ENCODE measurements at places on chromosomes 16 and 17.

- DNase-seq = no peak
These were observed 59.8 kb downstream of the CYTH1 start for GRCh38 chr17:78722246-78722761.

- no peak for DNase-seq
These were observed 2.9 kb upstream of the MEIOB start for GRCh38 chr16:1874854-1875253.

DNA sequence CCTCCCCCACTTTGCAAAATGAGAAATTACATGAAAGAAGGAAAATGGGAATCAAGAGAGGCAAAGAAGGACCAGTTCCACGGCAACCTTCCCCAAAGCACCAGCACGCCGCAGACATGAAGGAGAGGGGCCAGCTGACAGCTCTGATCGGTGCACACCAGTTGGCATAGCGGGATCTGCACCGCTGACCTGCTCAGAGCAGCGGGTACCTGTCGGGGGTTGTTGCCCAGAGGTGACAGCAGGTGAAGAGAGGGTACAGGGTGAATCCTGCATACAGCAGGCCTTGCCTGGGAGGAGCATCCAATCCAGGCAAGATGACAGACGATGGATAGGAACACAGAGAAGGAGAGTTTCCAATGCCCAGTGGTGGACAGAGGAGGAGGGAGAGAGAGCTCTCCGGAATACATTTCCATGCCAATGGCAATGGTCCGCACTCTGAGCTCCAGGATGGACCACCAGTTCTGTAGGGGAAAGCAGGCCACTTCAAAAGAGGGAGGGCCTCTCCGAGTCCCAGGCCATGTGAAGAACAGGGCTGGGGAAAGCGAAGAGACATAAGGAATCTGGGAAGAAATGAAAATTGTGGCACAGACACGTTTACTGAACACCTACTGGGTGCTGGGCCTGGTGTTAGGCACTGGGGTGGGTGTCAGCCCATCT, 24.0 kb downstream of the CEP295NL start:
- DNase-seq = no peak

DNA sequence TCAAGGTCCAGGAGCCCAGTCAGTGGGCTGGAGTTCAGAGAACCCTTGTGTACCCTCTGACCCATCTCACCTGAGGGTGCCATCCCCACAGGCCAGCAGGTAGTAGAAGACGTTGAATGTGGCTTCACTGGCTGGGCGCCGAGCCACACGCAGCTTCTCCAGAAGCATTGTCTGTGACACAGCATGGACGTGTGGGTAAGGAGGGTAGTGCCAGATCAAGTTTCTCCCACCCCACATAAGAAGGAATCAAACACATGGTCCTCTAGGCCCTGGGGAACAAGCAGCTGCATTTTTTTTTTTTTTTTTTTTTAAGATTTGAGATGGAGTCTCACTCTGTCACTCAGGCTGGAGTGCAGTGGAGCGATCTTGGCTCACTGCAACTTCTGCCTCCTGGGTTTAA, 60.9 kb downstream of the MYO18A start:
- no peak for DNase-seq

DNA sequence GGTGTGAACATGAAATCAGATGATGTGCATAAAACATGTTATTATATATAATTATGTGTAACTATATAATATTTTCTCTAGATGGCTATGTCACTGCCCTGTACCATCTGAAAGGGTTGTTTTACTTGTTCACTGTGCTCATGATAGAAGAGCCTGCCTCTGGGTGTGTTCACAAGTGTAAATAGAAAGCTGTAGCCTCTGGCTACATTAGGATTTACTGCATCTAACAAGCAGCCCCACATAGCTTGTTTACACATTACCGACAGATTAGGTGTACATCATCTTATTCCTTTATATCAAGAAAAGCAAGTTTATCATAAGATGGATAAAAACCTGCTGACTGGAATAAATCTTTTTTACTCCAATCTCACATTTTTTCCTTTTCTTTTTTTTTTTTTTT, 46.1 kb downstream of the CHD9 start:
- DNase-seq = no peak

DNA sequence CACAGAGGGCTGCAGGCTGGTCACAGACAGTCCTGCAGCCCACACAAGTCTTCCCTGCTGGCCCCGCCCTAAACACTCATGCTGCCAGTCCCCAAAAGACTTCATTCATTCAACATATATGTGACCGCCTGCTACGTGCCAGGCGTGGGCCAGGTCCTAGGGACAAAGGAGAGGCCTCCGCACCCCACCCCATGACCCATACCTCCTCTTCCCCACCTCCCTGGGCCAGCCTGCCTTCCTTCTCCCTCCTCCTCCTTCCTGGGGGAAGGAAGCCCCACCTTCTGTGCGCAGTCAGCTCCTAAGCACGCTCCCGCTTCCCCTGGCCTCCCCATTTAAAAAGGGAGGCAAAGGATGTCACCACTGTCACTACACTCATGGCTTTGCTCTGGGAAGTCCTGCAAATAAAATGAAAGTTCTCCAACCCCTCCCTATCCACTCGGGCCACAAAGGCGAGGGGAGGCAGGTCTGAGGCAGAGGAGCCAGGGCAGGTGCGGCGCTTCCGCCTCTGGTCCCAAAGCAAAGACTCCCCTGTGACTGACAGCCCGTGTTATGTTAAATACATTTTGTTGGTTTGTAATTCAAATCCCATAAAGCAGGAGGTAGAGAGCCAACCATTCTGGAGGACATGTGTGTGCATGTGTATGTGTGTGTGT, 9.0 kb downstream of the DNAAF8 start:
- no peak for DNase-seq

DNA sequence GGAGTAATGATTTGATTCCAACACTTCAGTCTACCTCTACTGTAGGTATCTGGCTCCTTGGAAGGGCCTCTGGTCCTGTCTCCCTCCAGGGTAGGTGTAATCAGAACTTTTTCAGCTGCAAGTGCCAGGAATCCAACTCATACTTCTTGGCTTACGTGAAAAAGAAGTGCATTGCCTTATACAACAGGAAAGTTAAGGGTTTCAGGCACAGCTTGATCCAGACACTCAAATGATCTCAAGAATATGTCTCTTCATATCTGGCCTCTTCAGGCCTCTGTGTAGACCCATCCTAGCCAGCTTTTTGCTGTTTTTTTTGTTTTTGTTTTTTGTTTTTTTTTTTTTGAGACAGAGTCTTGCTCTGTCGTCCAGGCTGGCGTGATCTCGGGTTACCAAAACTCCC, 4.2 kb upstream of the CORO1A start:
- no peak for DNase-seq

DNA sequence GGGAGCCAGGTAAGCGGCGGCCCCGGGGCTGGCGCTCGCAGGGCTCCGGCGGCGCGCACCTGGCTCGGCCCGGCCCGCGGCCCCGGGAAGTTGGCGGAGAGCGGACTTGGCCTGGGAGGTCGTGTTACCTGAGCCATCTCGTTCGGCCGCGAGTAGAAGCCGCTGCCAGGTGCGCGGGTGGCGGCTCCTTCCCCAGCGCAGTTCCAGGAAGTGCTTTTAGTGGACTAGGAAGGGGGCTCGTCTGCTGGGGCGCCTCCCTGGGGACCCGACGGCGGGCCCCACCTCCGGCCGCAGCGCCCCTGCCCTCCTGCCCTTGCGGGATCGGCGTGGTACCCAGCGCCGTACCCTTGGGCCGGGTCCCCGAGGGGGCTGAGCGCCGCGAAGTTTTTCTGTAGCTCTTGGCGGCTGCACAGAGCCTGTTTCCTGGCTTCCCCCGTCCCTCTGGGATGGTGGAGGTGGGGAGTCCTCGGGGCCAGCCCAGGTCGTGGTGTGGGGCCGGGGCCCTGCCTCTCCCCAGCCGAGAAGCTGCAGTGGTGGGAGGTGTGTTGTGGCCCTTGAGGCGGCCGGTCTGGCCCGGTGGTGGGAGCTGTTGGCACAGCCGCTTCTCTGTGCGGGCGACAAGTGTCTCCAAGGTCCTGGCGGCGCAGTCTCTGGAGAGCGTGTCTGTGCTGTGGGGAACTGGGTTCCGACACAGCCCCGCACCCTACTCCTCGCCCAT, 96.9 kb downstream of the RAB11FIP4 start:
- no peak for DNase-seq

DNA sequence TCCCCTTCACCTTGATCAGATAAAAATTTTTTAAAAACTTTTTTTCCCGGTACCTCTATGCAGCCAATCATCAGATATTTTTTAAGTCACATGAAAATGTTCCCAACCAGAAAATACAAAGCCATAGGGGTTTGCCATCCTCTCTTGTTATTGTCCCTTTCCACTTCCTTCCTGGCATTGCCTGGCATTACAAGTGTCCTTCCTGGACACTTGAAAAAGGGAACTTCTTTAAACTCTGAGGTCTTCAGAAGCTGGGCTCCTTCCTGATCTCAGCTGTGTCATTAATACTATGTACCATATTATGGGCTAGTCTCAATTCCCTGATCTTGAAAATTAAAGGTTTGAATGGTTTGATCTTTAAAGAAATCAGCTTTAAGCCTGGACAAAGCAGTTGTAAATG, 64.9 kb downstream of the TEX14 start:
- DNase-seq = no peak

DNA sequence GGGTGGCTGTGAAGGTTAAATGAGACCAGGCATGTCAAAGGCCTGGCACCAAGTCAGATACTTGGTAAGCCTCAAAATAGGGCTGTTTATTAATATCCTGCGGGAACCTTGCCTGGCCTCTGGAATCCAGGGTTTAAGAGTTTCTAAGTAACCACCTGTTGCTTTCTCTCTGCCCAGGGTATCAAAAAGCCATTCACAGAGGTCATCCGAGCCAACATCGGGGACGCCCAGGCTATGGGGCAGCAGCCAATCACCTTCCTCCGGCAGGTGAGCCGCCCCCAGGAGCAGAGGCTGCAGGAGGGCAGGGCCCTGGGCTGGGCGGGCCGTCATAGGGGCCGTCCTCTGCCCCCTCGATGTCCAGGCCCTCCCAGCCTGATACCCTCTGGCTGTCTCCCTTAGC, 13.3 kb downstream of the GPT2 start:
- DNase-seq = no peak

DNA sequence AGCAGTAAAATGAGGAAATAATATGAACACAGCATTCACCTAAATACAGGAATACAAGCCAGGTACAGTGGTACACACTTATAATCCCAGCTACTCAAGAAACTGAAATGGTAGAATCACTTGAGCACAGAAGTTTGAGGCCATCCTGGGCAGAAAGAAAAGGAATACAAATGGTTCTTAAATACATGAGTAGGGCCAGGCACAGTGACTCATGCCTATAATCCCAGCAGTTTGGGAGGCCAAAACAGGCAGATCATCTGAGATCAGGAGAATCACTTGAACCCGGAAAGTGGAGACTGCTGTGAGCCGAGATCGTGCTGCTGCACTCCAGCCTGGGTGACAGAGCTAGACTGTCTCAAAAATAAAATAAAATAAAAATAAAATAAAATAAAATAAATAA, 23.0 kb upstream of the SMG8 start:
- DNase-seq = no peak

- no peak for DNase-seq
These were observed 41.9 kb downstream of the ZFHX3 start for GRCh38 chr16:73006026-73006425.

- no peak for DNase-seq
These were observed 77.0 kb upstream of the AXIN2 start for GRCh38 chr17:65638221-65638975.

- DNase-seq = no peak
These were observed 384.7 kb downstream of the UTP18 start for GRCh38 chr17:51645056-51645455.

GRCh38 chr16:69325784-69326171, 4.6 kb downstream of the PDF start:
- DNase-seq = no peak

GRCh38 chr16:88482630-88483391, 29.7 kb downstream of the ZFPM1 start:
- DNase-seq = no peak

- no peak for DNase-seq
These were observed 1.5 kb upstream of the GSE1 start for GRCh38 chr16:85611444-85612190.

DNA sequence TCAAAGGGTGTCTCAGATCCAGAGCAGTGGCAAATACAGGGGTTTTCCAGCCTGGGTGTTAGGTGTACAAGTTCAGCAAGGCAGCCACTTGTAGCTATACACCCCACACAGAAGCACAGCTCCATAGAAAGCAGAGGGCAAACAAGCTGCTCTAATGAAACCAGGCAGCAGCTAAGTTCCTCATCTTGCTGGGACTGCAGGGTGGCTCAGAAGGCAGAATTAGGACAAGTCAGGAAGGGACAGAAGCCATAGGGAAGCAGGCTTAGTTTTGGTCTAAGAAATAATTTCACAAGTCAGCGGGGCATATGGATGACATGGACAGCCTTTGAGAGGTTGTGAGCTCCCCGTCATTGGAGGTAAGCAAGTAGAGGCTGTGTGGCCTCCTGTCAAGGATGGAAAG, 23.7 kb downstream of the CNGB1 start:
- DNase-seq = no peak

DNA sequence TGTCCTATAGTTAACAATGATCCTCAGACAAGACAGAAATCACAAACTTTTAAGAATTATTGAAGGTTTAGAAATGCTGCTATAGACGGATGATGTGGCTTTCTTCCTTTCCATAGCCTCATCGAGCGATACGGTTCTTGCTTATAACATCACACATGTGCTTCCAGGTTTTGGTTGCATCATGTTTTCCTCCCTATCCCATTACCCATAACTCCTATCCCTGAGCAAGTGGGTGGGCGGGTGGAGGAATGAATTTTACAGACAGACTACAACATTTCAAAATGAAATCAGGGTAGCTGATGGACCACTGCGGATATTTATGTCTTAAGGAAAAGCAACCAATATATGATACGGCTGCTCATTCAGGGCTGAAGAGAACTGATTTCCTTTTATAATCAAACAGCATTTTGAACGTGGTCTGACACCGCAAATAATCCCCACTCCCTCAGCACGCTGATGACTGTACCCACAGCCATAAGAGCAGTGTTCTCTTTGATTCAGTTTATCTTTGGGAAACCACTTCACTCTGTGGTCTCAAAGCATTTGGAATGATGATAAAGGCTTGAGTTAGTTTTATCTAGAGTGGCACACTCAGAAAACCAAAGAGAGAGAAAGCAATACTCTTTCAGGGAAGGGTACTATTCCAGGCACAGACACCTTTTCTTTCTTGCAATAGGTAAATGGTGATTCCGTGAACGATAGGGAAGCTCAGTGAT, 4.6 kb upstream of the AKTIP start:
- no peak for DNase-seq

- no peak for DNase-seq
These were observed 23.0 kb downstream of the DUS2 start for GRCh38 chr16:68046106-68046505.

DNA sequence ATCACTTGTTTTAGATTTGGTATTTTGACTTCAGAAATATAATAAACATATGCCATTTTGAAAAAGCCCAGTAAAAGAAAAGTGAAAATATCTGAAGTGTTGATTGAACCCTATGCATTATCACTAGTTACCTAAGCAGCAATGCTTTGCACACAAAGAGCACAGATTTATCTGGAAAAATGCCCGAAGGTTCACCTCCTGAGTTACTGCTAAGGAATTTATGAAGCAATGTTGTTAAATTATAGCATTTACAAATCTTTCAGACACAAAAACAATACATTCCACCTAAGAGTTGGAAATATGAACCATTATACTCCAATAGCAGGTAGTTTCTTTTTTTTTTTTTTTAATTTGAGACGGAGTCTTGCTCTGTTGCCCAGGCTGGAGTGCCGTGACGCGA, 38.9 kb upstream of the GHDC start:
- no peak for DNase-seq

GRCh38 chr16:20727181-20727580, 14.4 kb downstream of the THUMPD1 start:
- no peak for DNase-seq

Measured in dermis microvascular lymphatic vessel endothelial cell (primary cell).